Hematopoietic multipotent progenitor cell treated with erythropoietin and hydrocortisone succinate and interleukin-3 and kit ligand, for 17 days (in vitro differentiated cells): ENCODE measurements at places on chromosomes 1 and 21.
A peak's percentile ranks its signal among the peaks of the same experiment; 100 is the strongest.

DNA sequence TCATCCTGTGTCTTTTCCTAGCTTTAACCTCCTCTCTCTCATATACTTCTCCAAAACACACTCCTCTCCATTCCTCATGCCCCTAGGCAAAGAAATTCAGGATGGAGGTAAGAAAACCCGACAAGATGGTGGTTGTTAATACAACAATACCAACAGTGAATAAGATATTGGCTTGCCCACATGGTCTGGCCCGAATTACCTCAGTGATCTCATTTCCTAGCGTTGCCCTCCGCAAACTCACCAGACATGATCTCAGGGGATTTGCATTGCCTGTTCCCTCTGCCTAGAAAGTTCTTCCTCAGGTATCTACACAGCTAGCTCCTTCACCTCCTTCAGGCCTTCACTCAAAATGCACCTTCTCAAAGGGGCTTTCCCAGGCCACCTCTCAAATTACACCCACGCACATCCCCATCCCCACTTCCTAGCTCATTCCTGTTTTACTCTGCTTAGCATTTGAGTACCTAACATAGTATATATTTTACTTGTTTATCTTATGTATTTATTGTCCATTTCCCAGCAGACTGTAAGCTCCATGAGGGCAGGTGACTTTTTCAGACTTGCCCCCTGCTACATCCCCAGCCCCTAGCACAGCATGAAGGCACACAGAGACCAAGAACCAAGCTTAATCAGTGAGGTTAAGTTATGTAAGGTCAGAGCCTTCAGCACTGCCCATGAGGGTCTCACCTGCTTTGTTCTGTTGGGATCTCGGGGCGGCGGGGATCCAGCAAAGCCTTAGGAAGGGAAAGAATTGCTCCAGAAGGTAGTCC, 10.2 kb upstream of the UBR4 start:
- DNase-seq, result no peak

DNA sequence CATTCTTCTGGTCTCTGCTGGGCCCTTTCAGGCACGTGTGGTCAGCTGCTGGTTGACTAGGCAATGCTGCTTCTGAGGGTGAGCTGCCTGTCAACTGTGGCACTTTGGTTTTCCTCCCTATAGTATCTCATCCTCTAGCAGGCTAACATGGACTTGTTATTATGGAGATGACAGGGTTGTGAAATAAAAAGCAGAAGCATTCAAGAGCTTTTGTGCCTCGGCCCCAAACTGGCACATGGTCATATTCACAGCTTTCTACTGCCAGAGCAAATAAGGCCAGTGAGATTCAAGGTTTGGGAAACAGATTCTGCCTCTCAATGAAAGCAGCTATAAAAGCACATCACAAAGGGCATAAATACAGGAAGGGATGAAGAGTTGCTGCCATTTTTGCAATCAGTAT, 1.6 kb upstream of the ZNF124 start:
- DNase-seq, result no peak

DNA sequence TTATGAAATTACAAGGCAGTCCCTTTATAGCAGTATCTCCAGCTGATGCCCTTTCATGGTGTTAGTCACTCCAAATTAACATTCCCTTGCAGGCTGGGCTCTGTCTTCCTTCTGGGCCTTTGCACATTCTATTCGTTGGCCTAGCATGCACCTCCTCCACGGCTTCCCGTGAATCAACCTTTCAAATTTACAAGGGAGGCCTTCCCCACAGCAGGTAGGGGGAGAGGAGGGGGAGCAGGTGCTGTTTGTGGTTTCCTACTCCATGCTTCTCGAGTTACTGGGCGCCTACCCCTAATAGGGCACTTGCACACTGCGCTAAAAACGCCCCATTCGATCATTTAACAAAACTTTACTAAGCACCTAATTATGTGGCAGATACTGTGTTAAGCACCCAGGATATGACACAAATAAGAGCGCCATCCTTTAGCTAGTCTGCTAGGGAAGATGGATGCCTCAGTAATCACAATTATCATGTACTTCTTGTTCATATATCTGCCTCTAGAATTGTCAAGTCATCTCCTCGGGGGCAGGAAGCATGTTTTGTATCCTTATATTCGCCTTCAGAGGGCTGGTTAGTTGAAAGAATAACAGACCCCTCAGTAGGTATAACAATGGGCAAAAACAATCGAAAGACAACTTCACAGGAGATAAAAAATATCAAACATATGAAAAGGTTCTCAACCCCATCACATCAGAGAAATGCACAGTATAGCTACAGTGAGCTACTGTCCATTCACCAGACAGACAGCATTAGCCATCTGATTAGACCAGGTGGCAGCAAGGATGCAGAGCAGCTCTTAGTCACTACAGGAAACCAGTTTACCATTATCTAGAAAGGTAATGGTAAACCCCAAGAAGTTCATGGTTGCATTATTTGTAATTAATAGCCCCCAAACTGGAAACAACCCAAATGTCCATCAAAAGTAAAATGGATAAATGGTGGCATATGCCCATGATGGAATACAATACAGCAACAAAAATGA, 1.7 kb upstream of the ADAR start:
- DNase-seq, result no peak

GRCh38 chr1:19942657-19943056, 19.2 kb upstream of the PLA2G2E start:
- DNase-seq, result no peak

DNA sequence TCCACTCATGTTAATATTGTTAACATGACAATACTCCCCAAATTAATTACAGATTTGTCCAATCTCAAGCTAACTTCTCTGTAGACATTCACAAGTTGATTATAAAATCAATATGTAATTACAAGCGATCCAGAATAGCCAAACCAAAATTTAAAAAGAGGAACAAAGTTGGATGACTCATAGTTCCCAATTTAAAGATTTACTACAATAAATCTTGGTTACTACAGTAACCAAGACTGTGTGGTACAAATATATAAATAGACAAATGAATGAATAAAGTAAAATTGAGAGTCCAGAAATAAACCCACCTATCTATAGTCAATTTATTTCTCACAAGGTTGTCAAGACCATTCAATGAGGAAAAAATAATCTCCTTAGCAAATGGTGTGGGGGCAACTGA, 7.1 kb upstream of the KRTAP10-4 start:
- DNase-seq, result no peak

GRCh38 chr21:35932232-35932911, 128.0 kb downstream of the SETD4 start:
- DNase-seq, result no peak

GRCh38 chr1:209248649-209249279, 334.8 kb upstream of the CAMK1G start:
- DNase-seq, result peak; percentile 59

DNA sequence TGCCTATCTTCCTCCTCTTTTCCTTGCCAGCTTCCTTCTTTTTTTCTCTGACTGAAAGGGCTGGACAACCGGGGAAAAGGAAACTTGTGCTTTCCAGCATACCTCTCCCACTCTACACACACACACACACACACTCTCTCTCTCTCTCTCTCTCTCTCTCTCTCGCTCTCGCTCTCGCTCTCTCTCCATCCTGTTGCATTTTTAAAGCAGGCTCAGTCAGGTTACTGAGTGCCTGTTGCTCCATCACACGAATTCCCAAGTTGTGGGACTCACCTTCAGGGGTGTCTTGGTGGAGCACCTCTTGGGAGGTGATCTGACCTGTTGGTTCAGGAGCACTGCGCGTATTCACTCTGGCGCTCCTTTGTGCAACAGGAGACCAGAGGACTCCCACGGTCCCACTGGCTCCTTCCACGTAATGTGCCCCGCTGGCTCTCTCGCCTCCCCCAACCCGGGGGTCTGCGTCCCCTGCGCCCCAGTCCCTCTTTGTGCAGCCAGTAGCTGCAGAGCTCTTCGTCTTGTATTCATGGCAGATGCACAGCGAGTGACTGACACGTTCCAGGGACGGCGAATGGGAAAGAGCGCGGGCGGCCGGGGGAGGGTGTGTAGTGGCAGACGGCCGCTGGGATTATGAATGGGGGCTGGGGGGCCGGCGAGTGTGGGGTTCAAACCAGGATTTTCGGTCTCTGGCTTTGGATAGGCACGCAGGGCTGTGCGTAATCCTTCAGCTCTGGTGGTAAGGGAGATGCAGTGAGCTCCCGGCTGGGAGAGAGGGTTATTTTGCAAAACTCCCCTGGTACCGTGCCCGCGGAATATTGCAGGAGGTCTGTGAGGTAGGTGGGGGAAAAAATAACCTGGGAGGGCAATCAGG, 660 bp upstream of the PDE4B start:
- no peak for DNase-seq

DNA sequence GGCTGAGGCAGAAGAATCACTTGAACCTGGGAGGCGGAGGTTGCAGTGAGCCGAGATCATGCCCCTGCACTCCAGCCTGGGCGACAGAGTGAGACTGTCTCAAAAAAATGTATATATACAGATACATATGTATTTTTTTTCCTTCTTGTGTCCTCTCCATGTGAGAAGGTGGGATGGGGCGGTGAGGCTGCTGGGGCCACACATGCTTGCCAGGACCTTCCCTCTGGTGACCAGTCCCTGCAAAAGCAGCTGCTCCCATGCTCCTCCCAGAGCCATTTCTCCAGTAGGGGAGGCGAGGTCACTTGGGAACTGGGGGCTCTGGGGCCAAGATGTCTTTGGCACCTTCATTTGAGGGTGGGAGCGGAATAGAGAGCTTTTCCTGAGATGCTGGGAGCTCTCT, 74.9 kb downstream of the PIK3CD start:
- no peak for DNase-seq

GRCh38 chr1:15155888-15156741, 2.6 kb downstream of the TMEM51 start:
- no peak for DNase-seq

GRCh38 chr1:12596007-12596821, 21.8 kb downstream of the DHRS3 start:
- DNase-seq, result no peak

- peak; percentile 9 for DNase-seq
These were observed 108.9 kb downstream of the CAPN8 start for GRCh38 chr1:223556414-223557129.

GRCh38 chr1:209667103-209667502, 8.1 kb upstream of the G0S2 start:
- DNase-seq, result no peak

- no peak for DNase-seq
These were observed 18.6 kb downstream of the LYPD8 start for GRCh38 chr1:248736977-248737376.

DNA sequence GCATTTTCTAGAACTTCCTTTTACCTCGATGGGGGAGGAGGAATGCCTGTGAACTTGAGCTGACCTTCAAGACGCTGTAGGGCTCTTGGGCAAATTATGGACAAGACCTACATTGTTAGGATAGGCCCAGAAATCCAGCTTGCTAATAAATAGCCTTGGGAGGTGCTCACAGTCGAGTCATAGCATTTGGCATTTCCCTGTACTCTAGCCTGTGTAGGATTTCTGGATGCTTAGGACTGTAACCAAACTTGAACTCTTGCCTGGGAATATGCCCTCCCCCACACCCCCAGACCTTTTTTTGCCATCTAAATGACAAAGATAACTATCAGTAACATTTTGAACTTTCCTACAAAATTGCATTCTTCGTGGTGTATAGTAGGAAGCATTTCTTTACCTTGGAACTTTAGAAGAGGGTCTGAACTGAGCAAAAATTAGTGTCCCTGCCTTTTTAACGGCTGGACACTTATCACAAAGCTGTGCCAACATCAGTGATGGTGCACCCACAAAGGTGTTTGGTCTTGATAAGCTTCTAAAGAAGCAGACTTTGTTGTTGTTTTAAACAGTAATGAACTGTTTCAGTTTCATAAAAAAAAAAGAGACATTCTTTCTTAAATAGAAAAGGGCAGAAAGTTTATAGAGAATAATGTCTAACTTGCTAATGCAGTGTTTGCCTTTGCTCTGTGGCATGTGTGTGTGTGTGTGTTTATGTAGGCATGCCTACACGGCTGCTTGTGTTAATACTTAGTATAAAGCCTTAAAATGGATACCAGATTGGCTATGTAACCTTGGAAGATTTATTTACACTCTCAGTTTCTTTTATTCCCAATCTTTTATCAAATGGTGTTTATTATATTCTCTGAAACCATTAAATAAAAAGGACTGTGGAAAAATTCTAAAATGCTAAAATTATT, 88.2 kb downstream of the NFIA start:
- peak; percentile 78 for DNase-seq

GRCh38 chr1:201260236-201260590, 23.1 kb upstream of the PKP1 start:
- DNase-seq, result no peak

- DNase-seq, result no peak
These were observed 2.4 kb downstream of the C2CD4D start for GRCh38 chr1:151837197-151837596.

- DNase-seq, result no peak
These were observed 5.1 kb upstream of the REG4 start for GRCh38 chr1:119816407-119816806.

- no peak for DNase-seq
These were observed 67.5 kb downstream of the NVL start for GRCh38 chr1:224262373-224263054.

GRCh38 chr1:19312782-19313635, 883 bp downstream of the SLC66A1 start:
- peak; percentile 6 for DNase-seq

- no peak for DNase-seq
These were observed 13.8 kb downstream of the KAZN start for GRCh38 chr1:14612256-14612655.
